Vein endothelial cell (primary cell): ENCODE measurements at places on chromosomes 16 and 17. TPM values are rescaled to one million over a fixed set of nuclear protein-coding genes. Genes with fewer than 3 reads are reported as not detected.

LRRC37A gene
- 1.3 and 5.1 TPM in 2 replicates for total RNA-seq

KCNJ2 gene
- 7.8 and 13.8 TPM in 2 replicates for total RNA-seq

RASD1 gene
- 9.8 and 16.5 TPM in 2 replicates for total RNA-seq

QRICH2 gene
- 2.0 and 3.2 TPM in 2 replicates for total RNA-seq

GFER gene
- 11.9 and 15.7 TPM in 2 replicates for total RNA-seq
